ENCODE measurements at places on chromosomes 16 and 17. TPM values are rescaled to one million over a fixed set of nuclear protein-coding genes. Genes with fewer than 3 reads are reported as not detected.

The CSHL1 gene
- total RNA-seq, result not detected

DNA sequence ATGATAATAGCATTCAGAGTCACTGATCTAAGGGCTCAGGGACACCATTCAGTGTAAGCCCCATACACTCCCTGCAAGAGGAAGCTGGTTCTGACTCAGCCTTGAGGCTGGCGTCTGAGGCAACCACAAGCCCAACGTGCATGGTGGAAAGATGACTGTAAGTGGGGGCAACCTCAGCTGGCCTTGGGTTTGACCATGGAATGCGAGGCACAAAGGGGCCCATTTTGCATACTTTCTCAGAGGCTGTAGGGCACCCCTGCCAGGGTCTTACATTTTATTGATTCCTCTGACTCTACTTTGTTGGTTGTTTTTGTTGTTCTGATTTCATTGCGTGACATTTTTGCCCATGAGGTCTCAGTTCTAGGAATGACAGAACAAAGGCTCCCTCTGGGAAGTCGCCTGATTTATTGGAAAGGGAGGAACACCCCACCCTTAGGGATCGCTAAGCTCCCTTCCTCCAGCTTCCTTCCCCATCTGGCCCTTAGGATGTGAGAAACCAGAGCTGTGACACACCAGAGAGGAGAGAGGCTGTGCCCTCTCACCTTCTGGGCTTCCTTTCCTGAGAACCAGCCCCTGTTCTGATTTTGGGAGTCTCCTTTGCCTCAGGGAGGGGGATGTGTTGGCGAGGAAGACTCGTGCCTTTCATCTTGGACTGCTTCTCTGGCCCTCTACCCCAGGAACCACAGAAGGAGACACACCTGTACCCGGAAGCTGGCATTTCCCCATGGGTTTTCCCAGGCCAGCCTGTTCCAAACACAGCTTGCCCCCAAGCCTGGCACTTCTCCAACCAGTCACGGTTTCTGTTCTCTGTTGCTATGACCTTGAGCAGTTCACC, 5.6 kb upstream of the CIITA start:
- DNase-seq, result peak; percentile 22

DNA sequence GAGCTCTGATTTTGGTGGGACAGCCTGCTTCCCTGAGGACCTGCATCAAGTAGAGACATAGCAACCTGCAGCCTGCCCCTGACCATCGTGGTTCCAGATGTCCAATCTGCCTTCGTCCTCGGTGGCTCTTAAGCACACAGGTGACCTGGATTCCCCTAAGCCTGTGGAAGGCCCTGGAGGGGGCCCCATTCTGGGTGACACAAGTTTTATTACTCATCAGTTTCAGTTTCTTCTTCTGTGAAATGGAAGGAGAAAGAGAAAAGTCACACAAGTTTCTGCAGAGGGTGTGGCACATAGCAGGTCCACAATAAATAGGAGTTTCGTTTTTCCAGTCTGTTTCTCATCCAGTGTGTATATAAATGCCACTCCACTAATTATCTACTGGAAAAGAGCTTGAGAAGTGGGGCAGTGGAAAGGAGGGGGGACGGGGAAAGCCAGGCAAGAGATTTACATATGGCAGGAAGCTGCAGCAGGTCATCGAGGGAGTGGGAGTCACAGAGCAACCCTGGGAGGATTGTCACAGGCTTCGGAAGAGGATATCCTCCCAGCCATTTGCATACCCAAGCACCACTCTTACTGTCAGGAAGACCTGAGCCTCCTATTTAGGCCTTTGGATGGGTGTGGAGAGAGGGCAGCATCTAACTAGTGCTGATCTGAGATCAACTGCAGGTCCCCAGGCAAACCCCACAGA, 10.0 kb upstream of the NOS2 start:
- no peak for DNase-seq

GRCh38 chr17:8210761-8211458, 535 bp upstream of the AURKB start:
- DNase-seq, result no peak

DNA sequence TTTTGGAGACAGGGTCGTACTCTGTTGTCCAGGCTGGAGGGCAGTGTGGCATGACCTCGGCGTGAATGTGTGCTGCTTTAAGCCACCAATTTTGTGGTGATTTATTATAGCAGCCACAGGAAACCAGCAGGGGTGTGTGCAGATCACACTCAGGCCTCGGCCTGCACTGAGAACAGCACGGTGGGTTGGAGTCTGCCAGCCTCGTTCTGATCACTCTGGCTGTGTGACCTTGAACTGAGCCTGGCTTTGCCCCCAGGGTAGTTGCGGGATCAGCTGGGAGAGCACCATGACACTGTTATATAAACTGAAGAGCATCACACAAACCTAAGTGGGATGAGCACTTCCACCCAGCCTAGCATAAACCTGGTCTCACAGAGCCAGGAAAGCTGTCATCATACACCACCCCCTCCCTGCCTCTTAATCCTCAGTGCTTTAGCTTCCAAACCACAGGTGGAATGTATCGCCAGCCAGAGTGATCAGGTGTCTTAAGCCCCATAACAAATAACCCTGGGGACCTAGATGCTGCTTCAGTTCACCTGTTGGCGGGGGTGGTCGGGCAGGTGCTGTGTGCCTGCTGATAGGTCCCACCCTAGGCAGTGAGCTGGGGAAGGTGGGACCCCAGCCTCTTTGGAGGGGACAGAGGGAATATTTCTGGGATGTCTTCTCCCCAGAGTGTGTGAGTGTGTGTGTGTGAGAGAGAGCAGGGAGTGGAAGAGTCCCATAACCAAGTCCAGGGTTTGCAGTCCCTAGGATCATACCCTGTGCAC, 28.6 kb upstream of the NDRG4 start:
- no peak for DNase-seq

The DUS2 gene
- total RNA-seq, result 19.4 TPM

DNA sequence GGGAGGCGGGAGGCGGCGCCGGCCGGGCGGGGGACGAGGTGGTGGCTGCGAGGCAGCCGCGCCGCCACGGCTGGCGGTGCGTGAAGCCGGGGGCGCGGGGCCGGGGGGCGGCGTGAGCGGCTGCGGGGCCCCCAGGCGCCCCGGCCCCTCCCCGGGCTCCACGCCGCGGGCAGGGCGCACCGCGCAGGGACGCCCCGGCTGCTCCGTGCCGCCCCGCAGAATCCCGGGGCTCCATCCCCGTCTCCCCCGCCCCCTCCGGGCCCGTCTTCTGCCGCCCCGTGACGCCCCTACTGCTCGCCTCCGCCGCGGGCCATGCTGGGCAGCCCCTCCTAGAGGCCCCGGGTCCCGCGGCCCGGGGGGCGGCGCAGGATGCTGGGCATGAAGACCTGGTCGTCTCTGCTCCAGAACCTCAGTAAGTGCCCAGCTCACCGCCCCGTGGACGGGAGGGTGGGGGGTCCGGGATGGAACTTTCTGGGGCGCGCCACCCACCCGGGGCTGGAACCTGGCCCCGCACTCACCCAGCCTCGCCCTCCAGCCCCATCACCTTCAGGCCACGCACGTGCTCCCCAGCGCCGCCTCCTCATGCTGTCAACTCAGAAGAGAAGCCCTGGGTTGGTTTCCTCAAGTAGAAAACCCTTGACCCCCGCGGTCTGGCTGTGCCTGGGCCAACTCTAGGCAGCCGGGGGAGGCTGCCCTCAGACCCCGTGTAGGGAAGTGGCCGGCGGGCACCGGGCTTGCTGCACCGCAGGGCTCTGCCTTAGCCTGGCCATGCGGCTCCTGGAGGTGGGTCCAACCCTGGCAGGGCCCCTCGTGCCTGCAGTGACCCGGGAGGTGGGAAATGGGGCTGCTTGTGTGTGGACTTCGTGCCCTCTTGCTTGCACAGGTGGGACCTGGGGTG, 150.2 kb upstream of the GSE1 start:
- DNase-seq, result no peak
